Right ventricle myocardium superior (tissue), 1 donor: ENCODE measurements at places on chromosomes 5 and 9.

GRCh38 chr9:89606049-89606623 lies 1.3 kb downstream of the GADD45G start:
- DNase-seq, result peak; percentile 89

DNA sequence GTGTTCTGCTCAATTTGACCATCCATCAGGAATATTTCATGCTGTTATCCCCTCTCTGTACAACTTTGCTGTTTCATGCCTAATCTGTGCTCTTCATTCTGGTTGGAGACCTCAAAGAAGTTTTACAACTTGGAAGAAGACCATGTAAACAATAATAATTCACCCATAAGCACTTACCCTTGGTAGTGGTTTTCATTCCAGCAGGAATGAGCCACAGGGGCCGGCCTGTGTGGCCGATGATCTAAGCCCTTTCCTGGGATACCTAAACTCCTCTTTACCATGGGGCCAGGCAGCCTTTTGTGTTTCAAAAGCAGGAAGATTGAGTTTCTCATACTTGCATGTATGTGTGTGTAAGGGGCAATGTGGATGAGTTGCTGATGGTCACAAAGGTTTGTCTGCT lies 165.0 kb downstream of the FGF1 start:
- DNase-seq, result no peak

DNA sequence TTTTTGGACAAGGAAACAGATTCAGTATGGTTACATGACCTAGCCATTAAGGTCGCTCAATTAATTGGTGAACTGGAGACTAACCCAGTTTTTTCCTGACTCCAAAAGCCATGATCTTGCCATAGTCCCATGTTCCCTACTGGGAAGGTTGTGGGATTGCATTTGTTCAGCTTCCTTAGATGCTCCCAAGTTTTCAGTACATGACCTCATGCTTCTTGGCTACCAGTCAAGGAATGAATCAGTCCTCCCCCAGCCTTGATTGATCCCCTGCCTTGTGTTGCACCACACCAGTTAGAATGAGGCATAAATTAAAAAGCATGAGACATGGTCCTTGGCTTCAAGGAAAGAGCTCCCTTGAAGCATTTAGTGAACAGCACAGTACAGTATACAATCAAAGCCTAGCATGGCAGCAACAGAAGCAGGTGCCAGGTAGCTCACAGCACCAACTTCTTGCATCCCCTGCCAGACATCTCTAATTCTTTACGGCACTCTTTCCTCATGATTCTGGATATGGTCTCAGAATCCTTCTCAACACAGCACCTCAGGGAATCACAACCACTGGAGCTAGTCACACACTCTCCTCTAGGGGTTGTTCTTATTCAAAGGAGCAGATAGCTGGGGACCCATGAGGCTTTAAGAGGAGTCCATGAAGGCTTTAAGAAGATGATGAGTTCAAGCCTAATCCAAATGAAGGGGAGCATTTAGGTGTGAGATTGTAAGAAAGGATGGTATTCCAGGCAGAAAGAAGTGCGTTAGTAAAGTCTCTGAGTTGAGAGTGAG lies 295.5 kb upstream of the CLINT1 start:
- DNase-seq, result no peak

GRCh38 chr5:120599576-120599975 lies 135.5 kb downstream of the PRR16 start:
- DNase-seq, result no peak

- DNase-seq, result no peak
Measured at GRCh38 chr5:25414742-25415141, 770.0 kb upstream of the CDH10 start.
